ENCODE measurements at places on chromosomes 11 and 22.

DNA sequence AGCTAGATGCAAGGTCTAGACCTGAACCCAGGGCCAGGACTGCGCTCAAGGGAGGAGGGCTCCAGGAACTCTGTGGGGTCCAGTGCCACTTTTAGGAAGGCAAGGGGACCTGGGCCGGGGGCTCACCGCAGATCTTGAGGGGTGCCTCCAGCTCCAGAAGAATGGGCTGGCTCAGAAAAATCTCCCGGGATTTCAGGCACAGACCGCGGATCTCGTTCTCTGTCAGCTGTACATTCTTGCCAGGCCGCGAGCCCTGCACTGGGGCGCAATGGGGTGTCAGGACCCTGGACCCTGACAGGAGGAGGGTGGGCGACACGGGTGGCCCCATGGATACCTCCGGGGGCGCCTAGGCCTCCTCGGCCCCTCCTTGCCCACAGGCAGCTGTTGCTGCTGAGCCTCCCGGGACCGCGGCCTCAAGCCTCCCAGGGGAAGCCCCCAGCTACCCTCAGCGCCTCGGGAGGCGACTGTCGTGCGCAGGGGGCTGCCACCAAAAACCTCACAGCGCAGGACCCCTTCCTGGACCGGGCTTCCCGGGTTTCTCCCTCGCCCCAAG, 640 bp downstream of the PPP1CA start:
- DNase-seq: peak; percentile 25

DNA sequence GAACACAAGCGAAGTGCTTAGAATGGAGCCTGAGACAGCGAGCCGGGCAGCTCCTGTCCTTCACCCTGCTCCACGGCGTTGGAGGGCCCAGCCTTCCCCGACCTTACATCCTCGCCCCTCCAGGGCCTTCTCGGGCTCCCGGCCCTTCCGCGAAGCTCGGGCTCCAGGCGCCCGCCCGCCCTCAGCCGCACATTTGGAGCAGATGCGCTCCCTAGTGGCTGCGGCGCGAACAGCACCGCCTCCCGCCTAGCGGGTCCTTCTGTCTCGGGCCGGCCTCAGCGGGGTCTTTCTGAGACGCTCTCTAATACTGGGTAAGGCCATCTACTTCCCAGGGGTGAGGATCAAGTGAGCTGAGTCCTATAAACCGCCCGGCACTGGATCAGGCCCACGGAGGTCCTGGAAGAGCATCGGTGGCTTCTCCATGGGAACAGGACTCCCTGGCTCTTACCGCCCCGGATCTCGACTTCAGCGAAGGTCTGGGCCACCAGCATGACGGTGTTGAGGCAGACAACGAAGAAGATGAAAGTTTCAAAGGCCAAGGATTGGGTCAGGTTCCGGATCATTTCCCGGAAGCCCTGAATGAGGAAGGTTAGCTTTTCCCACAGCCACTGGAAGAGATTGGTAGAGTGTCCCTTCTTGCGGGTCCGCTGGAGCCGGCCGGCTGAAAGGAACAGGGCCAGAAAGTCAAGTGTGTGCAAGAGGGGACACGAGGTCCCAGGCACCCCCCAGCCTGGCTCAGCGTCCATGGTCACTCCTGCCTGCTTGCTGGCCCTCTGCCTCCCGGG, 3.7 kb downstream of the CATSPER1 start:
- peak; percentile 82 for DNase-seq

GRCh38 chr11:59302991-59303390, 55.7 kb upstream of the OR5AN1 start:
- no peak for DNase-seq

DNA sequence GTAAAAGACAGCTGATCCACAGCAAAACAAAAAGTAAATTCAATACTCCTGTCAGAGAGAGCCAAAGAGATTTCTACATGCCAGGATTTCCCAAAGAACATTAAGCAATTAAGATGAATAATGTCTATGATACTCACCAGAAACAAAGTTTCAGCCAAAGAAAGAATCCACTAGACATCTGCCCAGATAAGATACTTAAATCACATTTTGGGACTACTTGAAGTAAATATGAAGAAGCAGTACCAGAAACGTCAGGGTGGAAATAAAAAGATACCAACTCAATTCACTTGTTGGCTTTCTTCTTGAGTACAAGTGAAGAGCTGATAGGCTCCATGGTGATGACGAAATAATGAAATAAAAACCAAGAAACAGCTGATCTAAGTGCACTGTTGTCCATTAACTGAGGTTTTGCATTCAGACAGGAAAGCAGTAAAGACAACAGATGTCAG, 31.6 kb upstream of the ARHGAP32 start:
- DNase-seq: no peak

GRCh38 chr22:47205554-47205953, 443.1 kb downstream of the TBC1D22A start:
- DNase-seq: no peak

All from dermis blood vessel endothelial cell (primary cell).